ENCODE measurements at places on chromosomes 1 and 21. TPM values are rescaled to one million over a fixed set of nuclear protein-coding genes. Genes with fewer than 3 reads are reported as not detected.
A peak's percentile ranks its signal among the peaks of the same experiment; 100 is the strongest.

DNA sequence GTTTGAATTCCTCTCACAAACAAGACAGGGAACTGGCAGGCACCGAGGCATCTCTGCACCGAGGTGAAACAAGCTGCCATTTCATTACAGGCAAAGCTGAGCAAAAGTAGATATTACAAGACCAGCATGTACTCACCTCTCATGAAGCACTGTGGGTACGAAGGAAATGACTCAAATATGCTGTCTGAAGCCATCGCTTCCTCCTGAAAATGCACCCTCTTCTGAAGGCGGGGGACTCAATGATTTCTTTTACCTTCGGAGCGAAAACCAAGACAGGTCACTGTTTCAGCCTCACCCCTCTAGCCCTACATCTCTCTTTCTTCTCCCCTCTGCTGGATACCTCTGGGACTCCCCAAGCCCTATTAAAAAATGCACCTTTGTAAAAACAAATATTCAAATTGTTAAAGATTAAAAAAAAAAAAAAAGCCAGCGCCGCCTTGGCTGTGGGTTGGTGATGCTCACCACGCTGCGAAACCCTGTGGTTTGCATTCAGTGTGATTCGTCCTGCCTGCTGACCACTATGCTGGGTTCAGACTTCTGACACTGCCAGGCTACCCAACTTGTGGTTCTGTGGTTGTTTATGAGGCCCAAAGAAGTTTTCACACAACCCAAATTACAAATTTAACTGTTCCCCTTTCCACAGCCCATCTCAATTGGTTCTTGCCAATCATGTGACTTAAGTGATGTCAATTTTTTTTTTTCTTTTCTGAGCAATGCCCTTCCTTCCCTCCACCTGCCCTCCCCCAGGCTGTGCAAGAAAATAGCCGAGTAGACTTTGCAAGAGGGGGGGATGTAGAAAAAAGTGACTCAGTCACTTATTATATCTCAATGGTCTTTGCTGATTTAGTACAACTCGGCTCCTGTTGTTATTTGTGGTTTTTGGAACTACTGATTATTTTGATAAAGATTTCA lies at the start of gene RUNX1:
RUNX1 (minus strand) TSS at position 597 of the 912 bp plus-strand sequence.
- no peaks in the 10 kb centered on the region for H3K36me3 ChIP-seq
- H3K4me1 ChIP-seq, result peaks cover 27% of the 10 kb centered on the region
- no peaks in the 10 kb centered on the region for H3K27me3 ChIP-seq
- H3K4me3 ChIP-seq, result peak within 1 kb of the TSS; percentile 29
- H3K27ac ChIP-seq, result peak within 1 kb of the TSS; percentile 81

GRCh38 chr1:159860456-159860855 lies 2.0 kb downstream of the VSIG8 start:
- no peaks in the 10 kb centered on the region for H3K36me3 ChIP-seq
- H3K4me1 ChIP-seq, result peaks cover 8% of the 10 kb centered on the region
- H3K4me3 ChIP-seq, result no peak overlapping the region
- peak overlapping the region; percentile 89 for H3K27ac ChIP-seq
- H3K27me3 ChIP-seq, result no peaks in the 10 kb centered on the region

DNA sequence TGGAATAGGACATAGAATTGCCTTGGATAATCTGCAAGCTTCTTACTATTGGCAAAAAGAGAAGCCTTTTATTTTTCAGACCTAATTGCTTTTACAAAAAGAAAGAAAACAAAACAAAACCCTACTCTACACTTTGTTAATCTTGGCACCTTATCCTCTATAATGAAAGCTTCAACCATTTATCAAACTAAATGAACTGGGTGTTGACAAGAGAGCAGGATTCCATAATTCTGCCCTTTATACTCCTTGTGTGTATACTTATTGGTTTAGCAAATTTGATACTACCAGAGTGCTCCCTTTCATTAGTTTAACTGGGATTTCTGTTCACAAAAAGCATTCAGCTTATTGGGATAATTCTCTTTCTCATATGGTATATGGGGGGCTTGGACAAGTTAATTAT lies 3.0 kb upstream of the TMCC2 start:
- no peaks in the 10 kb centered on the region for H3K36me3 ChIP-seq
- peaks cover 38% of the 10 kb centered on the region for H3K4me1 ChIP-seq
- no peak for DNase-seq

DNA sequence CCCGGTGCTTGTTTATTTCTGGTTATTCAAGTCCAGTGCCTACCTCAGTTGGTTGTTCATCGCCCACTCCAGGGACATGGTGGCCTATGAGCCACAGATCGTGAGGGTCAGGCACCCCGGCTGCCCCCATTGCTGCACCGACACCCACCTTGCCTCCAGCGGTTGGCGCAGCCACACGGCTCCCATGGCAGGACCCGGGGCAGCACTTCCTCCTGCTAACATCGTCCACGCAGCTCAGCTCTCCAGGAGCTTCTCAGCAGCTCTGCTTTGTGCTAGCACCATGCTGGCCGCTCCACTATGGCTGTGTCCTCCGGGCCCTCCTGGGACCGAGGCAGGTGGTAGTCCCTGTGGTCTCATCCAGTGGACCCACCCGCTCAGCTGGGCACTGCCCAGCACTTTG lies 13.9 kb upstream of the PRKCZ start:
- H3K36me3 ChIP-seq, result no peaks in the 10 kb centered on the region
- no peaks in the 10 kb centered on the region for H3K27me3 ChIP-seq
- H3K4me3 ChIP-seq, result no peak overlapping the region
- no peak overlapping the region for H3K27ac ChIP-seq
- H3K4me1 ChIP-seq, result no peaks in the 10 kb centered on the region
- no peak for DNase-seq

GRCh38 chr1:202144402-202145067 lies at the start of gene ARL8A:
ARL8A (minus strand) TSS chr1:202144737; CDS start chr1:202144572, 165 bp downstream.
- DNase-seq, result no peak
- peak within 1 kb of the TSS; percentile 97 for H3K27ac ChIP-seq
- no peaks in the 10 kb centered on the region for H3K27me3 ChIP-seq
- H3K4me3 ChIP-seq, result peak within 1 kb of the TSS; percentile 94
- H3K4me1 ChIP-seq, result peaks cover 24% of the 10 kb centered on the region

The THEM4 gene
- 12.4 TPM for total RNA-seq

DNA sequence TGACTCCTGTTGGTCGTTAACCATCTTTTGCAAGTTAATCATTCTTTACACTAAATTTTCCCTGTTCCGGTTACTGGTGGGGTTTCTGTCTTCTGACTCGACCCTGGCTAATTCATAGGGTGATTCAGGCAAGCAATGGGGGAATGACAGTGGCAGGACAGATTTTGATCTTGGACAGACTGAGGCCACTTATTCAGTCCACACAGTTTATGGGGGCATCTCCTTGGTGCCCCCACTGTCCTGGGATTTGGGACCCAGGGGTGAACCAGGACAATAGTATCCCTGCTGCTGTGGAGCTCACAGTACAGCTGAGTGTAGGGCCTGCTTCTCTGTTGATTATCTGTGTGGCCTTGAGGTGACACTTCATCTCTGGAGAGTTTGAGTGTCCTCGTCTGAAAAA lies 540.4 kb downstream of the MATN1 start:
- H3K36me3 ChIP-seq, result no peaks in the 10 kb centered on the region
- H3K27ac ChIP-seq, result no peak overlapping the region
- H3K27me3 ChIP-seq, result peaks cover 32% of the 10 kb centered on the region
- DNase-seq, result no peak

DNA sequence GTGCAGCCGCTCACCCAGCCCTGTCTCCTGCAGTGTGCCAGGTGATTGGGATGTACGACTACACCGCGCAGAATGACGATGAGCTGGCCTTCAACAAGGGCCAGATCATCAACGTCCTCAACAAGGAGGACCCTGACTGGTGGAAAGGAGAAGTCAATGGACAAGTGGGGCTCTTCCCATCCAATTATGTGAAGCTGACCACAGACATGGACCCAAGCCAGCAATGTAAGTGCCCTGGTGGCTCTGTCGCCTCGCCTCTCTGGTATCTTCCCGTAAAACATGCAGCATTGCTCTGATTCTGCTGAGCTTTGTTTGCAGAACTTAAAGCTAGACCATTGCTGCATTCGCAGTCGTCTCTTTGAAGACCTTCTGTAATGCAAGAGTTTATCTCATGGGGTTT lies 79.2 kb downstream of the ATP5PO start:
- no peak for DNase-seq
- no peak overlapping the region for H3K4me3 ChIP-seq
- no peaks in the 10 kb centered on the region for H3K36me3 ChIP-seq
- no peaks in the 10 kb centered on the region for H3K27me3 ChIP-seq
- H3K27ac ChIP-seq, result no peak overlapping the region

DNA sequence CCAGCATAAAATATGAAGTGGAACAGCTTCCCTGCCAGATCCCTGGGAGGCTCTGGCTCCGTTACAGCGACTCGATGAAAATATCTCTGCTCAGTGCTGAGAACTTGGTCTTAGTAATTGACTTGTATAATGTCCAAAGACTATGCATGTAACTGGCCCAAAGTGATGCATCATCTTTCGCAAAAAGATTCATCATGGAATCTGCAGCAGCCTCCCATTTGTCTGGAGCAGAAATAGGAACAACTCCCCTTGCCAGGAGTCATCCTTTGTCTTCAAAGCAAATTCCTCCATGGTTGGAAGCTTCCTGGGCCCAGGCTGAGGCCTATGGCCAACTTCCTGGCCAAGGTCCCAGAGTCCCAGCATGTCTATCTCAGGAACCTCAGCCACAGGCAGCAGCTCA lies 16.9 kb upstream of the SLC6A17 start:
- H3K4me1 ChIP-seq, result peaks cover 5% of the 10 kb centered on the region
- H3K27ac ChIP-seq, result no peak overlapping the region
- peaks cover 5% of the 10 kb centered on the region for H3K27me3 ChIP-seq
- H3K36me3 ChIP-seq, result no peaks in the 10 kb centered on the region
- no peak for DNase-seq

DNA sequence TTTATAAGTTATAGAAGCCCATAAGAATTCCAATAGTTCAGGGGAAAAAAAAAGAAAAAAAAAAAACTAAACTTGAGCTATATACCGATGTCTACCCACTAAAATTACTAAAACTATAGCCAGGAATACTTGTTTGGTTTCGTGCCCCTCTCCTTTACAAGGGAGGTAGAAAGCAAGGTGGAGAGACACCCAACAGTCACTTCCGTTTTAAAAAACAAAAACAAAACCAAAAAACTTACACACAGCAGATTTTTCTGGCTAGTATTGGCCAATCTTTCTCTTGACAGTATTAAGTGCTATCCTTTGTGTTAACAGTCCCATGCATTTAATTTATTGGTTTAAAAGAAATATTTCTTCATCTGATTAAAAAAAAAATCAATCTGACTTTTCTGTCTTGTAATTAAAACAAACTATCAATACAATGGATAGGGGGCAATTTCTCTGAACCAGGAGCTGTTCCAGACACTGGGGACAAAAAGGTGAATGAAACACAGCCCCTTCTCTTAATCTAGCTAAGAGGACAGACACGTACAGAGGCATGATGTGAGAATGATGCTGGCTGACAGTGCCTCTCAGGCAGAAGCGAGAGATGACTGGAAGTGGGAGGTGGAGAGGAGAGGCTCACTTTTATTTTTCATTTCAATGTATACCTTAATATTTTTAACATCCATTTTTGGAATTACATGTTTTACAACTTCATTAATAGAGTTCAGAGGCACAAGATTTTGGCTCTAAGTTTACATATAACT lies 214.8 kb downstream of the RERE start:
- H3K27ac ChIP-seq, result no peak overlapping the region
- H3K4me3 ChIP-seq, result no peak overlapping the region
- no peaks in the 10 kb centered on the region for H3K36me3 ChIP-seq
- DNase-seq, result no peak
- H3K27me3 ChIP-seq, result no peaks in the 10 kb centered on the region
- no peaks in the 10 kb centered on the region for H3K4me1 ChIP-seq

- DNase-seq, result no peak
- H3K36me3 ChIP-seq, result no peaks in the 10 kb centered on the region
- H3K27me3 ChIP-seq, result no peaks in the 10 kb centered on the region
- H3K4me1 ChIP-seq, result no peaks in the 10 kb centered on the region
- H3K4me3 ChIP-seq, result no peak overlapping the region
Observed at GRCh38 chr1:240385551-240385950, 226.4 kb downstream of the GREM2 start.

The ZBED6 gene
- total RNA-seq, result 7.2 TPM

The SMIM1 gene
- total RNA-seq, result not detected

The CR1L gene
- total RNA-seq, result not detected

The SAMD13 gene
- total RNA-seq, result 1.3 TPM

DNA sequence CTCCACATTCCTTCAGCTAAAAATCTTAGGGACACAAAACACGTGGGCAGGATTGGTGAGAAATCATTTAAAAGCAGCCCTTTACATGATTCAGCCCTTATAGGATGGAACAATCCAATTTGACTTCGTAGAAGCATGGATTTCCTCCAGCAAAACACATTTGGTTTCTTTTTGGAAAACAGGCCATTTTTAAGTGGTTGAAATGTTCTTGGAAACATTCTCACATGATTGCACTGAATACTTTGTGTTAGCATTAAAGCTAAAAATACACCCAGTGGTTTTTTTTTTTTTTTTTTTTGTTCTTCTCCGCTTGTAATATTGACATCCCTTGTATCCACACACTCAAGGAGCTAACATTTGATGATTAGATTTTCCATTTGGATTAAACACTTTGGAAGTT lies 42.1 kb upstream of the ABCG1 start:
- no peak overlapping the region for H3K27ac ChIP-seq
- H3K4me3 ChIP-seq, result no peak overlapping the region
- H3K36me3 ChIP-seq, result no peaks in the 10 kb centered on the region
- no peaks in the 10 kb centered on the region for H3K4me1 ChIP-seq
- no peaks in the 10 kb centered on the region for H3K27me3 ChIP-seq
- no peak for DNase-seq

DNA sequence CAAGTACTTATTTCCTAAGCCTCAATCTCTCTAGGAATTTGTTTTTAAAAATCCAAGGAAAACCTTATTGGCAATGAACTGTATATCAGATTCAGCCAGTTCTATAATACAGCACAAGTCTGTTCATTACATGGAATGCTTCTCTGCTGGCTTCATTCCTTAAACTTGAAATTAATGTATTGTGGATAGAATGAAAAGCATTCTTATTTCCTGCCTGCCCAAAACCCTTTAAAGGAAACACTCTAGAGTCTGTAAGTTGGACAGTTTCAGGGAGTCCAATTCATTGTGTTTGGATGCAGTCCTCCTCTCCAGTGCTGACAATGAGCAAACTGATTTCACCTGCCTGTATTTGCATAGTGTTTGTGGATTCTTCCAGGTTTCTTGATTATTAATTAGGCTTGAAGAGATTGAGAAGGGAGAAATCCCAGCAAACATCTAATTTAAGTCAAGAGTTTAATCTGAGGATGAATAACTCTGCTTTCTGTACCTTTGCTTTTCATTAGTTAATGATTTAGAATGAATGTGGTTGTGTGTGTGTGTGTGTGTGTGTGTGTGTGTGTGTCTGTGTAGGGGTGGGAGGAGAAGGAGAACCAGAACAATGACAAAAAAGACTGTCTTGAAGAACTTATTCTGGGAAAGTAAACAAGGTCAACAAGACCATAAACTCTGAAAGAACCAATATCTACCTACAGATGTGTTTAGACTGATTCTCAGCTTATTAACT lies 61.2 kb downstream of the CACHD1 start:
- no peak for DNase-seq
- H3K4me1 ChIP-seq, result peaks cover 41% of the 10 kb centered on the region
- no peak overlapping the region for H3K4me3 ChIP-seq
- no peak overlapping the region for H3K27ac ChIP-seq

- H3K27me3 ChIP-seq, result peaks cover 81% of the 10 kb centered on the region
- H3K36me3 ChIP-seq, result no peaks in the 10 kb centered on the region
- no peak overlapping the region for H3K27ac ChIP-seq
- no peak for DNase-seq
Observed at GRCh38 chr1:2826736-2827292, 25.3 kb upstream of the TTC34 start.

Data from esophagus squamous epithelium (tissue), 5 donors.